T-helper 17 cell (primary cell): ENCODE measurements at places on chromosomes 1 and 21.
A peak's percentile ranks its signal among the peaks of the same experiment; 100 is the strongest.

GRCh38 chr1:83499998-83500397 is 498.9 kb downstream of the TTLL7 start:
- DNase-seq: no peak

DNA sequence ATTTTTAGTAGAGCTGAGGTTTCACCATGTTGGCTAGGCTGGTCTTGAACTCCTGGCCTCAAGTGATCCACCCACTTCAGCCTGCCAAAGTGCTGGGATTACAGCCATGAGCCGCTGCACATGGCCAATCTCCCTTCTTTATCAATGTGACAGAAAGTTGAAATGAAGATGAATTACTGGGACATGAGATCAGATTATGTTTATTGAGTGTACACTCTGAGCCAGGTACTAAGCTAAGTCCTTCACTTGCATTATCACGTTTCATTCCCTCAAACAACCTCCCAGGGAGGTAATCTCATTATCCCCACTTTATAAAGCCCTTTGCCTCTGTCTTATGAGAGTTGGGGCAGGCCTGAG is 6.3 kb upstream of the CHI3L2 start:
- no peak for DNase-seq

DNA sequence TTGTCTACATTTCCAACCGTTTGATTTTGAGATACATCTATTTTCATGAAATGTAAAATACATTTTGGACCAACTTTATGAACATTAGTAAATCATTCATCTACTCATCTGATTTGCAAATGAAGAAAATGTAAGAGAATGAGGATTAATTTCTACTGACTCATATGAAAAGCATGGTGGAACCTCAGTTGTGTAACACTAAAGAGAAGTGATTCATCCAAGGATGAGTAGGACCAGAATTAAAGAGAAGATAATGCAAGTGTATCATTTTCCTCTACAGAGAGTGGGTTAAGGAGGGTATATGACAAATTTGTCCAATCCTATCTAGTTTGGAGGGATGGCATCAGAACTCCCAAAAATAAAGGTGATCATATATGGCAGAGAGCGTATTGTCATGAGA is 1967.6 kb downstream of the MRPL39 start:
- DNase-seq: no peak

DNA sequence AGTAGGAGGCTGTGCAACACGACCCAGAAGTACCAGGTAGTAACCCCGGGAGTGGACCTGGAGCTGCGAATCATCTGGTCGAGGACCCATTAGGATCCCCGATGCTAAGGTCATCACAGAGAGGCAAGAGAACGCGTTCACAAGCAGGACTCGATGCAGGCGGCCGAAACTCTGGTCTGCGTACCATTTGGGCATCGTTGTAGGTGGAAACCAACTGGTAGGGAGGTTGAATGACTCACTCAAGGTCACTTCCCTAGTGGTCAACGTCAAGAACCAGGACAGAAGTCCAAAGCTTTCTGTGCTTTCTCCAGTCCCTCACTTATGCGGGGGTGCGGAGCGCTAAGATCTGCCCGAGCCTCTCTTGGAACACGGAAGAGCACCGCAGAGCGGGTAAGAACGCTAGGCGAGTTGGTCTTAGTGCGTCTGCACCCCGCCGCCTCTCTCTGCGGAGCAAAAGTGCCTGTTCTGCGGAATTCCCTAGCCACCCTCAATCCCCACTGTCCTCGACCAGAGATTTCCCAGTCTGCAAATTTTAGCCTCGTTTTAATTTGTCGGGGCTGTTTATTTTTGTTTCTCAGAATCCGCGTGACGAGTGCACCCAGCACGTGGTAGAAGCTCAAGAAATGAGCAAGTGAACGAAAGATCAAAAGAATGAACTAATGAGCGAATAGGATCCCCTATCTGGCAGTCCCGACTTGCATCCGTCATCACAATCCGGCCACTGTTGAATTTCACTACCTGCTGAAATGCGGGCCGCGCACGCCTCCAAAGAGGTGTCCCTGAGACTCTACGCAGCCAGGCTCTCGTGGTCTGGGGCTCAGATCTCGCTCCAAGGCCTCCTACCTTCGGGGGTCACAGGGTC is 12.2 kb downstream of the HLX start:
- DNase-seq: no peak

DNA sequence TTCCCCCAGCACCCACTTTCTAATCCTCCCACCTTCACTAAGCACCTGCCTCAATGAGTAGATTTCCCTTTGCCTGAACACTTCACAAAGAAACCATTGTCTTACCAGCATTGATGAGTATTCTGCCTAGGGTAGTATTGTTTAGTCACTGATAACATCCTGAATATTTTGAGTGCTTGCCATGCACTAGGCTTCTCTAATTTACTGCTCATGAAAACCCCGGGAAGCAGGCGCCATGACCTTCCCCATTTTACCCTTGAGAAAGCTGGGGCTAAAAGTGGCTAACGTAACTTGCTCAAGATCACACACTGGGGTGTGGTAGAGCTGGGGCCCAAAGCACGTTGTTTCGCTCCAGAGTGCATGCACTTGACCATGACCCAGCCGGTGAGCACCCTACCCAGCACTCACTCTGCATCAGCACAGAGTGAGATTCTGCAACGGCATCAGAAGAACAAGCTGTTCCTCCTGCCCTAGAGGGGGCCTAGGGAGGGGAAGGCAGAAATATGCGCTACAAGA is 10.6 kb upstream of the F3 start:
- DNase-seq: no peak

GRCh38 chr1:206551986-206552326 is 44.6 kb downstream of the RASSF5 start:
- DNase-seq: peak; percentile 57

DNA sequence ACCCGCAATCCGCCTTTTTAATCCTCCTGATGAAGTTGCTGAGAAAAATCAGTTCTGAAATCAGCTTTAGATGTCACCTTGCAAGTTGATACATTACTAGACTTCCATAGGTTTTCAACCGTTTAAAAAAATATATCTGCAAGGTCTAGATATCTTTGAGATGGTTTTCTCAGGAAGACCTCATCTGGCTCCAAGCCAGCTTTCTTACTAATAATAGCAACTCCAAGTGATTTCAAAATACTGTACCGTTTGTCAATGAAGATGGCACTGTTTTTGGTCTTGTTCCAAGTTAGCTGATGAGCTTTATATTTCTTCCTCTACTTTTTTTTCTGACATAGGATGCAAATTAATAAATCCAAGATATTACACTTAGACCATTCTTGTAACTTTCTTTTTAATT is 40.3 kb downstream of the LRRC8C start:
- DNase-seq: no peak

DNA sequence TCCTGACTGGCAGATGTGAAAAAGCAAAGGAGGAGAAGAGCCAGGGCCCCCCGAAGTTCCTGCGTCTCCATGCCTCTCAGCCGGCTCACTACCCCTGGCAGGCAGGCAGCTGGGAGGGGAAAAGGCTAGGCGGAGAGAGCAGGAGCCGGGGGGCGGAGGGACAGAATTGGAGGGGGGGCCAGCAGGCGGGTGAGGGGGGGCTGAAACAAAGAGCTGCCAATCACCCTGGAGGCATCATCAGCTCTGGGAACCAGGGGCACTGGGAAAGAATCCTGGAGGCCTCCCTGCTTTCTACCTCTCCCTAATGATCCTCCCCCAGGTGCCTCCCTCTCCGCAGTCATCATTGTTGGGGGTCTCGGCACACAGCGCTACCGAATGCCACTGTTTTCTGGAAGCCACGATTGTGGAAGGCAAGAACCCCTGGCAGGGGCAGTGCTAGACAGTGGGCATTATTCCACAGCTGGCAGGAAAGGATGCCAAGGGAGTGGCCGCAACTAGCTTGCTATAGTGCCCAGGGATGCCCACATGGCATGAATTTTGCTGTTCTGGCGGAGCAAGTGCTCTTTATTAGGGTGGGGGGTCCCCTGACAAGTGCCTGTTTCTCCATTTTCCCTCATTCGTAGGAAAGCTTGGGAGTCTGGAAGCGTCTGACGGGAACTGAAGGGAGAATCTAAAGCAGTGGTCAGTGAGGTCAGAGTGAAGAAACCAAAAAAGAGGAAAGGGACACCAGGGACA is at the start of gene THBS3:
THBS3 (minus strand) TSS at position 92 of the 735 bp plus-strand sequence; CDS start at position 71, 21 bp downstream.
- DNase-seq: no peak

- no peak for DNase-seq
Measured at GRCh38 chr1:153958961-153959260, 499 bp upstream of the CRTC2 start.

- no peak for DNase-seq
Measured at GRCh38 chr1:21783679-21784603, 992 bp upstream of the USP48 start.

DNA sequence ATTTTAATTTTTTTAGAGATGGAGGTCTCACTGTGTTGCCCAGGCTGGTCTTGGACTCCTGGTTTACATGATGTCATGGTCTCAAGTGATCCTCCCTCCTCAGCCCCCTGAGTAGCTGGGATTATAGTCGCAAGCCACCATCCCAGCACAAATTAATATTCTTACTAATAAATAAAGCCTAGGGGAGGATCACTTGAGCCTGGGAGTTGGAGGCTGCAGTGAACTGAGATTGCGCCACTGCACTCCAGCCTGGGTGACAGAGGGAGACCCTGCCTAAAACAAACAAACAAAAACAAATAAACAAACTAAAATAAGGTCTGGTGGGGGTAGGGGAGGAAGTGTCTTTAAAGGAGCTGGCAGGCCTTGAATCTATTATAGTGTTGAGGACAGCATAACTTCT is 8.7 kb upstream of the GADD45A start:
- no peak for DNase-seq

DNA sequence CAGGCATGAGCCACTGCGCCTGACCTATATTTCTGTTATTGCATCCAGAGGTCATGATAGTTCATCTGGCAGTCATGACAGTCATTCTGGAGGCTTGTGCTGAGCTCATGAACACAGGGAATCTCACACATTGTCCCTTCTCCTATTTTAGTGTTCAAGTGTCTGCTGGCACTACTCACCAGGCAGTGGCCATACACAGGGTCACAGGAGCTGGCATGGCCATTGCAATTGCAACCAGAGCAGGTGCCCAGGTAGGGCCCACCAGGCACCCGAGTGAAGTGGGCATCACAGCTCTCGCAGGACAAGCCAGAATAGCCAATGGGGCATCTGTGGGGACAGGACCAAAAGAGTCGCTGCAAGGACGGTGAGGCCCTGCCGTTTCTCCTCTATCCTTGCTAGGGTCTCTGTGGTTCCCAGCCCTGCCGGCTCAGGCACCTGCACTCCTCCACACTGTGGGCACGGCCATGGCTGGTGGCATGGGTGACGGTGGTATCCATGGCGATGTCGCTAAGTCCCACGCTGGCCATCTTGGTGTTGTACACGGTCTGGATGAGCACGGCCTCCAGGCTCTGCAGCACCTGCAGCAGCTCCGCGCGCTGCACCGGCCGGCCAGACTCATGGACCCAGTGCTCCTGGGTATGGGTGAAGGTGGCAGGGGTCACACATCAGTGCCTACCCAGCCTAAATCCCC is 57.0 kb downstream of the HSPG2 start:
- no peak for DNase-seq

DNA sequence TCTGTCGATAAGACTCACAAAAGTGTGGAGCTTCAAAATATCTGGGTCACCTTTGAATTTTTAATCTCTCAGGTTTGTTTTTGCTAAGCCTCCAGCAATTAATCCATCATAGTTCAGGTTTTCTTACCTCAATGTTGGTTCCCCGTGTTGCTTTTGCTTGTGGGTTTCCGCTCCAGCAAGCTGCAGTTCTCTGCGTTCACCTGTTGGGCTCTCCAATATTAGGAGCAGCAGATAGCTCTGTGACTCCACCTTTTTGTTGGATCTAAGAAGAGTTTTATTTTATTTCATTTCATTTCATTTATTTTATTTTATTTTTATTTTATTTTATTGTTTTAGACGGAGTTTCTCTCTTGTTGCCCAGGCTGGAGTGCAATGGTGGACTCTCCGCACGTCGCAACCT is 335.5 kb downstream of the COL11A1 start:
- no peak for DNase-seq

DNA sequence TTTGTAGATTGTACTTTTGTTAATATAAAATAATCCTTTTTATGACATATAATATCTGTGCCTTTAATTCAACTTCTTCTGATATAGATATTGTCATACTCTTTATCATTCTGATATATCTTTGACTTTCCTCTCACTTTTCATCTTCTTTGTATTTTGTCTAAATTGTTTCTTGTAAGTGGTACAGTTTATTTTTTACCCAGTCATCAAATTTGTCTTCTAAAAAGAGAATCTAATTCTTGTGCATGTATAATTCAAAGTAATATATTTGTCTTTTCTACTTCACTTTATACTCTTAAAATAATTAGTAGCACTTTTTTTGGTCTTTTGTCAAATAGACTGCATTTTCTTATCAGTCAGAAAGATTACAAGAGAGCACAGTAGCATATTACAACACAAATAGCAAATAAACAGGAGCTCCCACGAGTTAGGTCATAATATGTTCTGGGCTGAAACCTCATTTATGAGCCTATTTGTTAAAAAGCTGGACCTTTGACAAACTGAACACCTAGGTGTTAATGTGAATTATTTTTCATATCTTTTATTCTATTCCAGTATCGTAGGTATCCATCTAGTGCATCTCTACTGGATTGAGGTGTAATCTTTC is 379.7 kb upstream of the B3GALT2 start:
- no peak for DNase-seq

- no peak for DNase-seq
Measured at GRCh38 chr1:101497881-101498559, 261.2 kb downstream of the S1PR1 start.

DNA sequence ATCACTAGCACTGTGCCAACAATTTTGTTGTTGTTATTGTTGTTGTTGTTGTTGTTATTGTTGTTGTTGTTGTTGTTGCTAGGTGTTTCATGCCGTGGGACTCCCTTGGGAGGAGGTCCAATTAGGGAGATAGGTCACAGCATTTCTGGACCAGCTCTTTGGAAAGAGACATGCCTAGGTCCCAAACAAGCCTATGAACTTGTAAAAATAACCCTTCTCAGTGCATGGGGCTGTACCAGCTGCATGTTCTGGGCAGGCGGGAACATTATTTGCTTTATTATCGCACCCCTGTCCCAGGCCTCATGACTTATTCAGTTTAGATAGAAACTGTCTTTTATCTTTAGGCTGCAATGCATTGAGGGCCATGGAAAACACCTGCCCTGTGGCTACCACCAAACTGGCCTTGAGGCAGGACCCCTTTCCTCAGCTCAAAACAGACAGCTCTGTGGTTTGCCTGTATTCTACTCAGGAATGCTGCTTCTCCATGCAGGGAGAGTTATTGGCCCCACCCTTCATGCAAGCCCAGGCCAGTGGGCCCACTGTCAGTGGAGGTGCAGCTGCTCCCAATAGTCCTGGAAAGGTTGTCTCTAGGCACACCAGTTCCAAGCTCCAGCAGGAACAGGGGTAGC is 386.5 kb upstream of the BRINP3 start:
- DNase-seq: no peak

GRCh38 chr1:234713859-234714258 is 103.9 kb upstream of the IRF2BP2 start:
- no peak for DNase-seq

GRCh38 chr1:40884055-40884795 is 22.1 kb upstream of the CITED4 start:
- no peak for DNase-seq

- no peak for DNase-seq
Measured at GRCh38 chr1:204128464-204128963, 23.3 kb downstream of the ETNK2 start.

- DNase-seq: no peak
Measured at GRCh38 chr1:15851210-15852035, 3.9 kb downstream of the SPEN start.

GRCh38 chr21:15241997-15242736 is 177.4 kb upstream of the NRIP1 start:
- no peak for DNase-seq

- DNase-seq: no peak
Measured at GRCh38 chr1:165645654-165646366, 14.8 kb downstream of the MGST3 start.
